ENCODE measurements at places on chromosomes 6 and 20. TPM values are rescaled to one million over a fixed set of nuclear protein-coding genes. Genes with fewer than 3 reads are reported as not detected.

GRCh38 chr6:91886183-91886795 lies 1299.4 kb upstream of the MAP3K7 start:
- no peak for DNase-seq
- no peaks in the 10 kb centered on the region for H3K27me3 ChIP-seq
- H3K4me1 ChIP-seq: no peaks in the 10 kb centered on the region

VGLL2 gene
- not detected for total RNA-seq

- no peak overlapping the region for H3K27ac ChIP-seq
- H3K4me3 ChIP-seq: no peak overlapping the region
- no peak for DNase-seq
- H3K27me3 ChIP-seq: no peaks in the 10 kb centered on the region
- no peaks in the 10 kb centered on the region for H3K4me1 ChIP-seq
Measured at GRCh38 chr20:10200330-10200729, 18.3 kb upstream of the SNAP25 start.

DNA sequence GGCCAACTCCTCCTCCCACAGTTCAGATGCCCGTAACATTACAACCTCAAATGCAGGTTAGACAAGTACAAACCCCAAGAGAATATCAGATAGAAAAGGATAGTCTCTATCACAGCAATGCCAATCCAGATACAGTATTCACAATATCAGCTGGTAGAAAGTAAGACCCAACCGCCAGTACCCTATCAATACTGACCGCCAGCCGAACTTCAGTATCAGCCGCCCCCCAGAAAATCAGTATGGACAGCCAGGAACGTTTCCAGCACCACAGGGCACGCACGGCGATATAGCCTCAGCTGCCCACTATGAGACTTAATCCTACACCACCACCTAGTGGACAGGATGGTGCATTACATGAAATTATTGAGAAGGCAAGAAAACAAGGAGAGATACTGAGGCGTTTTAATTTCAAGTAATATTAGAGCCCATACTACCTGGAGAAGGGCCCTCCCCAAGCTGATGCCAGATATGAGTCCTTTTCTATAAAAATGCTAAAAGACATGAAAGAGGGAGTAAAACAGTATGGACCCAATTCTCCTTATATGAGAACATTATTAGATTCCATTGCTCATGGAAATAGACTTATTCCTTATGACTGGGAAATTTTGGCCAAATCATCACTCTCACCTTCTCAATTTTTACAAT lies 17.6 kb upstream of the EIF2S2 start:
- no peaks in the 10 kb centered on the region for H3K36me3 ChIP-seq
- H3K27me3 ChIP-seq: no peaks in the 10 kb centered on the region
- H3K27ac ChIP-seq: no peak overlapping the region
- no peak overlapping the region for H3K4me3 ChIP-seq
- DNase-seq: peak; percentile 70

DNA sequence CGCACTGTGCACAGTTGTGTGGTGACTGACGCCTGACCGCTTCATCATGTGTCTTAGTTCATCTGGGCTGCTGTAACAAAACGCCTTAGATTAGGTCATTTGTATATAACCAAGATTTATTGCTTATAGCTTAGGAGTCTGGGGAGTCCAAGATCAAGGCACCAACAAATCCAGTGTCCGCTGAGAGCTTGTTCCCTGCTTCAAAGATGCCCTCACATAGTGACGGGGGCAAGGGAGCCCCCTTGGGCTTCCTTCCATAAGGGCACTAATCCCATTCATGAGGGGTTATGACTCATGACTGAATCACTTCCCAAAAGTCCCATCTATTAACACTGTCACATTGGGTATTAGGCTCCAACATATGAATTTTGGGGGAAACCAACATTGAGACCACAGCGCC lies 34.6 kb downstream of the CYP24A1 start:
- no peaks in the 10 kb centered on the region for H3K36me3 ChIP-seq
- H3K27ac ChIP-seq: no peak overlapping the region
- H3K4me3 ChIP-seq: no peak overlapping the region
- DNase-seq: no peak
- no peaks in the 10 kb centered on the region for H3K27me3 ChIP-seq

DNA sequence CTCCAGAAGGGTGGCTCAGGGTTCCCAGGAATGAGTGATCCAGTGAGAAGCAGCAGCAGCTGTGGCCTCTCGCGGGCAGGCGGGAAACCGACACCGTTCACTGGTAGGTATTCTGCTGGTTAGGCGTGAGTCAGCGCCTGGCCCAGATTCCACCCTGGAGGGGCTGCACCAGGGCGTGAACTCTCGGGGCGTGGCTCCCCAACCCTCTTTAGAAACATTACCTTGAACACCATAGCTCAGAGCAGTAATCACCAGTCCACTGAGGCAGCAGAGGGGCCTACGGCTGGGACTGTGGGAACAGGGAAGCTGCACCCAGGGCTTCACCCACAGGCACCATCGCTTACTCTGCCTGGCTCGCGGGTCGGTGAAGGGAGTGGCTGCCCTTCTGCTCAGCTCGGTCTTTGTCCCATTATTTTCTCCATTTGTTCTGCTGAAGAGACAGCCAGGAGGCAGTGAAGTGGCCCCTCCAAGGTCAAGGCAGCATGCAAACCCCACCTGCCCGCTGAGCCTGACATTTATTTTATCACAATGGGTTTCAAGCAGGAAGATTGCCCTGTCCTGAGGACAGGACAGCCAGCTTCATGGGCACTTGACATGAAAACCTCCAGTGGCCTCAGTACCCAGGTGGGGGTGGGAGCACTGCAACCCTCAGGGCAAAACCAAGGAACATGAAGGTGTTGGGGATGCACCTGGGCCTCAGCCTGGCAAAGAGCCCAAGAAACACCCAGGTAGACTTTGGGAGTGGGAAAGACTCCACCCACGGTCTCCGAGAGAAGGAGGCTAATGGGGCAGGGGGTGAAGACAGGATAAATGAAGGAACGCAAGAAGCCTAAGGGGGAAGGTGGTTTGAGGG lies 51.0 kb upstream of the CD93 start:
- H3K4me1 ChIP-seq: no peaks in the 10 kb centered on the region
- peak; percentile 57 for DNase-seq
- no peak overlapping the region for H3K27ac ChIP-seq
- no peak overlapping the region for H3K4me3 ChIP-seq

DNA sequence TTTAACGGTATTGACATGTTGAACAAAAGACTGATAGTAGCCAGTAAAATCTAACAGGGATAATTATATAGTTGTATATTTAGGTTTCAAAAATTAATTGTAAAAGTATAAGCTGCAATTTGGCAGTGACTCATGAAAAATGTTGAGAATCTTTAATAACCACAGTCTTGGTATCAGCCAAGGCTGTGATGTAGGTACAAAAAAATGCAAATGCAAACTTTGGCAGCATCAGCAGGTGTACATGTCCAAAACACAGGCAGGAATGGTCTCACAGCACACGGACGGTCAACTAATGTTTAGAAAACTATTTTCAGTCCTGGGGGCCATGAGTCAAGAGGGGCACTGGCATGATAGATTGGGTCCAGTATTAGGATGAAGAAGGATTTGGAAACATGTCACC lies 58.5 kb upstream of the BEND3 start:
- H3K27me3 ChIP-seq: no peaks in the 10 kb centered on the region
- H3K27ac ChIP-seq: no peak overlapping the region
- no peaks in the 10 kb centered on the region for H3K36me3 ChIP-seq
- H3K4me1 ChIP-seq: no peaks in the 10 kb centered on the region
- H3K4me3 ChIP-seq: no peak overlapping the region

GLP1R gene
- total RNA-seq: not detected

- peak overlapping the region; percentile 42 for H3K27ac ChIP-seq
- H3K4me3 ChIP-seq: no peak overlapping the region
- H3K27me3 ChIP-seq: no peaks in the 10 kb centered on the region
- no peak for DNase-seq
- peaks cover 5% of the 10 kb centered on the region for H3K4me1 ChIP-seq
Measured at GRCh38 chr20:50449738-50450492, 60.3 kb upstream of the PTPN1 start.

DNA sequence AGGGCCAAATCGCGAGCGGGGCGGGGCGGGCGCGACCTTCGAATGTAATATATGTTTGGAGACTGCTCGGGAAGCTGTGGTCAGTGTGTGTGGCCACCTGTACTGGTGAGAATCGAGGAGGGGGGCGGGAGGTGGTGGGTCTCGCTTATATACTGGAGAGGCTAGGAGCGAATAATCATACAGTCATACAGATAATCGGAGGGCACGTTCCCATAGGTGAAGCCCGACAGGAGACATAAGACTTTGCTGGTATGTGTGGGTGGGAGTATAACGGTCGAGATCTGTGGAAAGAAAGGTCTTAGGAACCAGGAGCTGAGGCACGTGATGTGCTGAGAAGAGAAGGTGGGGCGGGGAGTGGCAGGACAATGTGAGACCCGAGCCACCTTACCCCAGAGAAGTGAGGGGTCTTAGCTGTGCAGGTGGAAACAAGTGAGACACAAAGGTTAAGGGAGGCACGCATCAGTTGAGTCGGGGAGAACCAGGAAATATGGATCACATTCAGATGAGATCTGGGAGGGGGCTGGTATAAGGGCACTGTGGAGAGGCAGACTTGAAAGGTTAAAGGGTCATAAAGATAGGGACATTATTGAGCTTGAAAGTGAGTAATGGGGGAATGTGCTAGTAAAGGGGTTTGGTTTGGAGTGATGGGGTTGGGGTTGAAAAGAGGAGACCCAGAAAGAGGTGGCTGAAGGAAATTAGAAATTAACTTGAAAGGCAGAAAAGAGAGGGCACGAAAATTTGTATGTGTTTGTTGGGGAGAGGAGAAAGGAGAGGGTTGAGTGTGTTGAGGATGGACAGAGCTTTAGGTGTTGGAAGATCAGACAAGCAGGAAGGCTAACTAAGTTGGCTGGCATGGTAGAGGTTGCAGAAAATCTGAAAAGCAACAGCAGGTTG lies 589 bp downstream of the RNF5 start:
- DNase-seq: no peak
- H3K27ac ChIP-seq: peak overlapping the region; percentile 95
- no peaks in the 10 kb centered on the region for H3K27me3 ChIP-seq
- peak overlapping the region; percentile 95 for H3K4me3 ChIP-seq

SMOC2 gene
- total RNA-seq: 69.4 TPM

GRCh38 chr6:117222861-117223260 lies 42.5 kb upstream of the VGLL2 start:
- no peak overlapping the region for H3K4me3 ChIP-seq
- H3K27me3 ChIP-seq: no peaks in the 10 kb centered on the region
- no peak for DNase-seq
- H3K36me3 ChIP-seq: no peaks in the 10 kb centered on the region

GRCh38 chr6:151060766-151061531 lies 178.8 kb upstream of the AKAP12 start:
- no peak for DNase-seq
- no peak overlapping the region for H3K27ac ChIP-seq
- H3K4me3 ChIP-seq: no peak overlapping the region
- H3K27me3 ChIP-seq: no peaks in the 10 kb centered on the region
- peaks cover 22% of the 10 kb centered on the region for H3K4me1 ChIP-seq
- H3K36me3 ChIP-seq: no peaks in the 10 kb centered on the region

DNA sequence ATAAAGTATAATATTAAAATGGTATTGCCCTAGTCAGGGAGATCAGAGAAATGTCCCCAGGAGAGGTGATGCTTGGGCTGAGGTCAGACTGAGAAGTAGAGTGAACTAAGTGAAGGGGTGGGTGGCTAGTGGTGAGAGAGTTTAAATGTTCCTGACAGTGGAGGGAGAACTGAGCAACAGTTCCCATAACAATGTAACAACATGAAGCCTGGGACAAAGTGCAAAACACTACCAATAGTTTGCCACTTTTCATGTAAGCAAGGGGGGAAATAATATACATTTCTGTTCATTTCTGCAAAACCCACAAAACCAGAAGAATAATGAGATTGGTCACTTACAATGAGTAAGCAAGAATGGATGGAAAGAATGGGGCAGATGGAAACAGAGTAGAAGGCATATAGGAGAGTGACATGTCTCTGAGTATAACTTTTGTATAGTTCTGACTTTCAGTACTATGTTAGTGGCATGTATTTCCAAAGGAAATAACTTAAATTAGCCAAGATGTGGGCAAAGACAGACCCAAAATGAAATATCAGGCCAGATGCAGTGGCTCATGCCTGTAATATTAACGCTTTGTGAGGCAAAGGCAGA lies 13.3 kb upstream of the FAXC start:
- no peaks in the 10 kb centered on the region for H3K4me1 ChIP-seq
- no peaks in the 10 kb centered on the region for H3K27me3 ChIP-seq
- H3K4me3 ChIP-seq: no peak overlapping the region
- no peak overlapping the region for H3K27ac ChIP-seq

- no peak overlapping the region for H3K4me3 ChIP-seq
- no peak for DNase-seq
- H3K36me3 ChIP-seq: no peaks in the 10 kb centered on the region
- H3K27ac ChIP-seq: no peak overlapping the region
- H3K4me1 ChIP-seq: no peaks in the 10 kb centered on the region
- no peaks in the 10 kb centered on the region for H3K27me3 ChIP-seq
Measured at GRCh38 chr6:140847262-140847645, 1285.5 kb upstream of the GJE1 start.

UBE3D gene
- total RNA-seq: 10.4 TPM

AGER gene
- total RNA-seq: 2.8 TPM

GSTA3 gene
- total RNA-seq: not detected

DNA sequence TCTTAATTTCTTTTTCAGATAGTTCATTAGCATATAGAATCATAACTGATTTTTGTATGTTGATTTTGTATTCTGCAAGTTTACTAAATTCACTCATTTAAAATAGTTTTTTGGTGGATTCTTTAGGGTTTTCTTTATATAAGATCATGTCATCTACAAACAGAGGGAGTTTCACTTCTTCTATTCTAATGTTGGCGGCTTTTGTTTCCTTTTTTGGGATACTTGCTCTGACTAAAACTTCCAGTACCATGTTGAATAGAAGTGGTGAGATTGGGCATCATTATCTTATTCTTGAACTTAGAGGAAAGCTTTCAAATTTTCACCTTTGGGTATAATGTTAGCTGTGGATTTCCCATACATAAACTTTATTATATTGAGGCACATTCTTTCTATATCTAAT lies 296.9 kb downstream of the BCKDHB start:
- DNase-seq: no peak
- H3K4me1 ChIP-seq: no peaks in the 10 kb centered on the region
- H3K36me3 ChIP-seq: no peaks in the 10 kb centered on the region
- no peak overlapping the region for H3K27ac ChIP-seq

DNA sequence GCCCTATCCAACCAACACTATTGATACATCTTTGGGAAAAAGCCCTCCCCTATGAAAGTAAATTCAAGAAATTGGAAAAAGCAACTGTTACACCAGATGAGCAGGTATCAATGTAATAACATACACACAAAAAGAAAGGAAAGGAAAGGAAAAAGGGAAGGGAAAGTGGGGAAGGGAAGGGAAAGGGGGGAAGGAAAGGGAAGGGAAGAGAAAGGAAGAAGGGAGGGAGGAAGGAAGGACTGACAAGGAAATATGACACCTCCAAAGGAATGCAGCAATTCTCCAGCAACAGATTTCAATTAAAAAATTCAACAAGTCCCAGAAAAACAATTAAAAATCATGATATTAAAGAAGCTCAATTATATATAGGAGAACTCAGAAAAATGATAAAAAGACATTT lies 176.9 kb upstream of the OPRM1 start:
- H3K4me3 ChIP-seq: no peak overlapping the region
- no peaks in the 10 kb centered on the region for H3K36me3 ChIP-seq
- no peak overlapping the region for H3K27ac ChIP-seq
- H3K4me1 ChIP-seq: no peaks in the 10 kb centered on the region

SLC32A1 gene
- total RNA-seq: not detected

TTLL9 gene
- total RNA-seq: 1.1 TPM

GRCh38 chr6:17831135-17831534 lies 124.4 kb upstream of the NUP153 start:
- H3K4me3 ChIP-seq: no peak overlapping the region
- H3K36me3 ChIP-seq: peaks cover 20% of the 10 kb centered on the region
- DNase-seq: no peak
- H3K4me1 ChIP-seq: peaks cover 6% of the 10 kb centered on the region

SNTA1 gene
- total RNA-seq: 42.7 TPM
